ENCODE measurements at places on chromosomes 13 and 19. TPM values are rescaled to one million over a fixed set of nuclear protein-coding genes. Genes with fewer than 3 reads are reported as not detected.

The CRX gene
- polyA plus RNA-seq: 0.04 TPM

The PCDH9 gene
- 15.9 TPM for polyA plus RNA-seq

The RFPL4AL1 gene
- not detected for polyA plus RNA-seq

The TMEM190 gene
- polyA plus RNA-seq: 1.1 TPM

The RUBCNL gene
- polyA plus RNA-seq: 2.5 TPM

The TEX26 gene
- 1.7 TPM for polyA plus RNA-seq

The FARP1 gene
- 251 TPM for polyA plus RNA-seq
